ENCODE measurements at places on chromosomes 12 and 14.

DNA sequence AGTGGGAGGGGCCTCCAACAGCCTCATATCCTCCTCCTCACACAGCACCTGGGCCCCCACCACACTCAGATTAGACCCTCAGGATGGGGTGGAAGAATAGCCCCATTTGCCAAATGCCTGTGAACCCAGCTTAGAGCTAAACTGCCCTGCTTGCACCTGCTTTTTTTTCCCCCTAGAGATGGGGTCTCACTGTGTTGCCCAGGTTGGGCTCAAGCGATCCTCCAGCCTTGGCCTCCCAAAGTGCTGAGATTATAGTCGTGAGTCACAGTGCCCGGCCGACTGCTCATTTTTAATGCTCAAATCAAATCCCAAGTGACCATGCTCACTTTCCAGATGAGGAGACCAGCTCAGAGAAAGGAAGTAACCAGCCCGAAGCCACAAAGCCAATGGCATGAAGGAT is 27.1 kb downstream of the TESC start:
- no peak for DNase-seq

DNA sequence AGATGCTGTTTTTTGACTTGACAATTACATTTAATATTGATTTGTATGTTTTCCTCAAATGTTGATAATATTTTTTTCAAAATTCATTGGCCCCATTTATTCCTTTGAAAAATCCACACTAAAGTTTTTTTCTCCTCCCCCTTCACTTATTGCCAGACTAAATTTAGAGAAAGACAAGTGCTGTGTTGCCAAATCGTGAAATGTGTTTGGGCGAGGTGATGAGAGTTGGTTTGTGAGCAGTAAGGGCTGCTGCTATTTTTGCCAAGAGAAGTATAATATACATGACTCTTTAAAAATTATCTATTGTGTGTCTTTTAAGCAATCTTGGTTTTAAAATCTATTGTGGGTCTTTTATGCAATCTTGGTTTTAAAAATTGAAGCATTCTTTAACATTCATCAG is 188.9 kb downstream of the PPFIA2 start:
- DNase-seq = no peak

GRCh38 chr14:49582113-49582977 is 3.8 kb downstream of the RPS29 start:
- DNase-seq = no peak

- no peak for DNase-seq
Measured at GRCh38 chr12:56838621-56839488, 75.7 kb downstream of the HSD17B6 start.

GRCh38 chr14:100240668-100241032 is 1.7 kb downstream of the YY1 start:
- no peak for DNase-seq

GRCh38 chr12:51904951-51905470 is 2.3 kb upstream of the ACVRL1 start:
- DNase-seq = no peak

GRCh38 chr12:51846911-51847642 is 1.4 kb downstream of the FIGNL2 start:
- DNase-seq = no peak

DNA sequence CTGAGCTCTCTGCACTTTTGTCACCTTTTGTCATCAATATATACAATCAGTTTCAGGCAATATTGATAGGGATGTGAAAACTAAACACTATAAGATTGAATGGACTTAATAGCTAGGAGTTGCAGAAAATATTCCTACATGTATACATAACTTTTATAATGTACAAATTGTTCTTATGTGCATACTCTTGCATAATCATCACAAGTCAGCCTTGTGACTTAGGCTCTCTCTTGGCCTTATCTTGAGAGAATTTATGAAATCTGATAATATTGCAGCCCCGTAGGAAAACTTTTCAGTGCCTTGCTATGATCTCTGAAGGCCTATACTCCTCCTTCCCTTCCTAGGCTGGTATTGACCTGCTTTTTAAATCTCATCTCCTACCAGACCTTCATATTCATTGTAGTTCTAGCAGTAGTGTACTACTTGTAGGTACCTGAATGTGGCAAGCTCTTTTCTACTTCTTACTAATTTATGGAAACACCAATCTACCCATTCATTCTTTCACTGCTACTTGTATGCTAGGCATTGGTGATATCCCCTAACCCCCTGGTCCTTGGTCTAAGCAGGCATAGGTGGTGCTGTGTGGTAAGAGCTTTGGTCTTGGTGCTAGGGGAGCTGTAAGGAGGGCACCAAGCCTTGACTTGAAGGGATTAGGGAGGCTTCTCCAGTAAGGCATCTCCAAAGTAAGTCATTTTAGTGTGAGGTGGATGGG is 100.0 kb downstream of the PRKCH start:
- no peak for DNase-seq

DNA sequence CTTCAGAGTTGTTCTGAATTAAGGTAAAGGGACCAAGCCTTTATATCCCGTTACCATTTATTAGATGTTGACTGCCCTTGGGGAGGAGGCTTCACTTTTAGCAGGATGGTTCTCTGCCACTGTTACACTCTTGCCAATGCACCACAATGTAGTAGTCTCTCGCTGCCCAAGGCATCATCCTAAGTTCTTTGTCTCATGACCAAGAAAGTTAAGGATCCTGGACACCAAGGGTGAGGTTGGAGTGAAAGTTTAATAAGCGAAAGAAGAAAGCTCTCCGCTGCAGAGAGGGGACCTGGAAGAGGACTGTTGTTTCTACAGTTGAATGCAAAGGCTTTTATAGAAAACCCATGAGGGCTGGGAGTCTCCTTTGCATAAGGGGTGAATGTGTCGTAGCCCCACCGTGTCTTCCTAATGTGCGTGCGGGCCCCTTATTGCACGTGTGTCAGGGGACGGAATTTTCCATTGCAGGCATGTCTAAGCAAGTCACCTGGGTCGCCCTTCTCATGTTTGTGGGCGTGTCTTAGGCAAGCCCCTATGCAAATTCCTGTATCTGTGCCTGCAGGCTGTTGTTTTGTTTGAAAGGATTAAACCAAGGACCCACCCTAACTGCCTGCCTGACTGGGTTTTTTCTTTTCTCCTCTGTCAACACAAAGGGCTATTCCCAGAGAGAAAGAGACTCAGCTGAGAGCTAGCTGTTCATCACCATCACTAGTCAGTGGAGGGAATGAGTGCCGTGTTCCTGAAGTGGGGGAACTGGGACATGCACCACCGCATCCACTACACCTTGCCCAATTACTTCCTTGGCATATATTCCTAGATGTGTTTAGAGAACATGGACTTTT is 17.6 kb upstream of the RNASE1 start:
- no peak for DNase-seq

GRCh38 chr14:78446807-78447206 is 276.6 kb downstream of the NRXN3 start:
- DNase-seq = no peak

DNA sequence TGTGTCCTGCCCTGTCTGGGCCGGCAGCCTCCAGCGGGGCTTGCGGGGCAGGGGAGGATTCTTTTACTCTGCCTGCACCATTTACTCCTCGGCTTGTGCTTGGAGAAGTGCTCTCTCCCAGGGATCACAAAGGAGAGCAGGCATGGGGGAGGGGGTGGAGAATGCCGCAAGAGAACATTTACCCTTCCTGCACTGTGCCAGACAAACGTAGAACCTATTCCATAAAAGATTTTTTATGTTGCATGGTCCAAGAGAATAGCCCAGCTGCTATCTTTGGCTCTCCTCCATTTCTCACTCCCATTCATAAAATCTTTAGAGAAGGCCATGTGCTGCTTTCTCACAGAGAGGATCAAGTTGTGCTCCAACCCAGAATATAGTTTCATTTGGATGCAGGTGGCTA is 159.4 kb downstream of the SPTSSA start:
- no peak for DNase-seq

- DNase-seq = no peak
Measured at GRCh38 chr12:3677609-3678008, 75.3 kb downstream of the CRACR2A start.

- no peak for DNase-seq
Measured at GRCh38 chr14:67186789-67187584, 2.3 kb upstream of the GARIN2 start.

DNA sequence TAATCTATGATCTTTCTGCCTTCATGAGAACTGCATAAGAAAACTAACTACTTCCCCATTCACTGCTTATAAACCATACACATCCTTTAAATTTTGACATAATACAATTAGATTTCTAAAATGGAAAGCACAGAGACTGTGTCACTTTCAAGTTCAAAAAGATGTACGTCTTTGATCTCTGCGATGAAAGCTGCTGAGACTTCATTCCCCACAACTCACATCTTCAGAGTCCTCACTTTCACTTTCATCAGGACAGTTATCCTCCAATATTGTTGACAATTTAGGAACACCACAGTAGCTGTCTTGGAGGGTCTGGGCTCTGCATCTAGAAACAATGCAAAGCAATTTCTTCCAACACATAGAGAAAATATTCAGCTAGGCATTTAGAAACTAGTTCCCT is 47.9 kb upstream of the KCNC2 start:
- no peak for DNase-seq

GRCh38 chr12:89343127-89343526 is 9.2 kb downstream of the DUSP6 start:
- DNase-seq = no peak

- DNase-seq = no peak
Measured at GRCh38 chr14:97703006-97703760, 906.0 kb downstream of the VRK1 start.

- no peak for DNase-seq
Measured at GRCh38 chr12:10392394-10392930, 2.6 kb upstream of the KLRK1 start.

DNA sequence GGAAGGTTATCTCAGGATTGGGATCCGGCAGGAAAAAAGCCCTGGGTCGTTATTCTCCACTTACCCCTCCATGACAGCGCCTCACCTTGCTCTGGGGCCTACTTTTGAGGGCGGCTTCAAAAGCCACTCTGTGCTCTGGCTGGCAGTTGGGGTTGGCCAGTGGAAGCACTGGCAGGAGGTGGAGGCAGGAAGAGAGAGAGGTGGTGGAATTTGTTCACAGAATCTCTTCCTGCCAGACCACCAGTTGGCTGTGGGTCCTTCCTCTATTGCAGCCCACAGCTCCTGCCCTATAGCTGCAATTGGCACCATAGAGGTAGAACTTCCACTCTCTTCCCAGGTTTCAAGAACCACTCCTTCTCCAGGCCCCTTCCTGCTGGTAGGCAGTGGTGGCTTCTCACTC is 32.7 kb upstream of the SDR39U1 start:
- DNase-seq = no peak

- no peak for DNase-seq
Measured at GRCh38 chr12:132986885-132987225, 688 bp downstream of the ZNF26 start.

DNA sequence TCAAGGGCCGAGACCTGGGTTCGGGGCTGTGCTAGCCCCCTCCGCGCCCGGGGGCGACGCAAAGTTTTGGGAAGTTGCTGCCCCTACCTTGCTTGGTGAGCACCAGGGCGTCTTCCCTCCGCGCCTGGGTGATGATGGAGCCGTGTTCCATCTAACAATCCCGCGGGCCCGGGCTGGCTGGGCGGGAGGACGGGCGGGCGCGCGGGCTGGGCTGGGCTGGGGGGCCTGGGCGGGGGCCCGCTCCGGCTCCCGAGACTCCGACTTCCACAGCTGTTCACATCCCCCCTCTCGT is 298 bp downstream of the CTDSP2 start:
- no peak for DNase-seq

DNA sequence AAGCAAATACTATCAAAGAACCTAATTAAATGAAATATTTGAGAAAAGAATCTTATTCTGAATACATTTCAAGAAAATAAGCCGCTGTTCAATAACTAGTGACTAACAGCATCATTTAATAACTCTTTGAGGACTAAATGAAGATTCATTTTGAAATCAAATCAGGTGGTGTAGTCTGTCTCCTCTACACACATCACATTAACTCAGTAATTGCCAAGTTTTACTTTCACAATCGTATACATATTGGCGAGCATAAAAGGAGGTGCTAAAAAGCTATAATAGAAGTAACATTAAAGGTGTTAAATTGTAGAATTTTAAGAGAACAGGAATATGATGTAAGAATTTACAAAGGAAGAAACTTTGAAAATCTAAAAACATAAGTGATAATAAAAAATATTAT is 185.1 kb downstream of the MDGA2 start:
- DNase-seq = no peak

- no peak for DNase-seq
Measured at GRCh38 chr12:42565633-42566032, 23.9 kb downstream of the PRICKLE1 start.

DNA sequence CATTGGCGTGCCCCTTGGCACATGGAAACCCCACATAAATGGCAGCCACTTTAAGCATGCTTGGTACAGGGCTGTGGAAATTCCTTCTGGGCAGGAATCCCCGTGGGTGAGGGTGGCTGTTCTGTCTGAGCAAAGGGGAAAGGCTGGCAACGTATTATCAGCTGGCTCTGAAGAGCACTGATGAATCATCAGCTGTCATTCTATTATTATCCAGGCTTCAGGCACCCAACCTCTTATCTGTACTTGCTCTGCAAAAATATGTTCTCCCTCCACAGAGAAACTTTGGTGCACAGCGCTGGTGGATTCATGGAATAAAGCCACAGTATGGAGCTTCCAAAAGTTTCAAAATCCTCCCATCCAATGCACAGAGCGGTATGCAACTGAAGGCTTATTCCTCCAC is 167.1 kb downstream of the TBX5 start:
- DNase-seq = no peak

- no peak for DNase-seq
Measured at GRCh38 chr12:89468648-89469326, 55.8 kb downstream of the GALNT4 start.

DNA sequence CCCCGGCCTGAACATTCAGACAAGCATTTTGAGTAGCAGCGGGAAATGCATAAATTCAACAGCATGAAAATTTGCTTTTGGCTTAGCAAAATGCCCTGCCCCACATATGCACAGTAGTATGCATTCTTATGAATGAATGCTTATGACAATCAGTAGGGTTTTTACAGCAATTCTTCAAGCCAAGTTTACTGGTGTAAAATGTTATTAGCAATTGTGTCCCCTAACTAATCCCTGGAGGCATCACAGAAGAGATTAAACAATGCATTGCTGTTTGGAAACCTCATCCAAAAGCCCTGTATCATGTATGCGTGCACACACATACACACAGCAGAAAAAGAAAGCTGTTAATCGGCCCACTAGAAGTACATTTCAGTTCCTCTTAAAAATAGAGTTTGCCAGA is 406.5 kb downstream of the LRIG3 start:
- no peak for DNase-seq

GRCh38 chr12:53052419-53053217 is 2.8 kb downstream of the TNS2 start:
- DNase-seq = no peak

DNA sequence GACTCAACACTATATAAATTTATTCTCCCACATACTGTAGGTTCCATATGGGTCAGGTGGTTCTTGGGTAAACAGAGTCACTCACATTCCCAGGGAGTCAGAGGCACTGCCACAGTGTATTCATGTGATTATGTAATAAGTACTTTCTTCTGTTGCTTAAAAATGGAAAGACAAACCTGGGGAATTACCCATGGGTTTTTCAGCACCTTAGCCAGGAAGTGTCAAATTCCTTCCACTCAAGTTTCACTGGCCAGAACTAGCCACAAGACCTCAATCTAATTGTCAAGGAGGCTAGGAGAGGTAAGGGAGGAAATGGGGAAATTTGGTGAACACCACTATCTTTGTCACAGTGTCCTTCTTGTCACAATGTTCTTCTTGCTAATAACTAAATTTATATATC is 333.2 kb upstream of the MDGA2 start:
- DNase-seq = no peak

GRCh38 chr14:74655599-74656395 is 43.8 kb upstream of the LTBP2 start:
- DNase-seq = no peak

GRCh38 chr12:105479710-105480109 is 149.2 kb downstream of the C12orf75 start:
- DNase-seq = no peak

Measured in NCI-H187 (cell line).